ENCODE measurements at places on chromosomes 5 and 9.

GRCh38 chr5:110900829-110901228 lies 162.0 kb downstream of the SLC25A46 start:
- DNase-seq: no peak

- DNase-seq: no peak
Measured at GRCh38 chr5:12648558-12648957, 744.3 kb upstream of the CTNND2 start.

GRCh38 chr5:78293851-78294247 lies 649 bp downstream of the AP3B1 start:
- peak; percentile 2 for DNase-seq

- DNase-seq: no peak
Measured at GRCh38 chr5:73899055-73899454, 273.1 kb downstream of the ARHGEF28 start.

DNA sequence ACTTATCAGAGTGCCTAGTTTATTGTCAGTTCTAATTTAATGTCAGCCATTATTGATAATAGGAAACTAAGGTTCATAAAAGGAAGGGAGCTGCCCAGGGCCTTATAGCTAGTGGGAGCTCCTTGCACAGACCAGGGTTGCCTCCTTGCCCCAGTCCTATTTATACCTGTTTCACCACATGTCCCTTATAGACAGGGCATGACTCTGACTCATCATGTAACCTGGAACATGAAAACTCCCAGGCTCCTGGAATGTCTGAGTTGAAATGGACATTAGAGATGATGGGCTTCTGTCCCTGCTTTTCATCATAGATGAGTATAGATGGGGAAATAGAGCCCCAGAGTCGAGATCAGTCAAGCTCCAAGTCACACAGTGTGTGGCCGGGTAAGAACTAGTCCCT lies 21.1 kb downstream of the FAT2 start:
- no peak for DNase-seq

DNA sequence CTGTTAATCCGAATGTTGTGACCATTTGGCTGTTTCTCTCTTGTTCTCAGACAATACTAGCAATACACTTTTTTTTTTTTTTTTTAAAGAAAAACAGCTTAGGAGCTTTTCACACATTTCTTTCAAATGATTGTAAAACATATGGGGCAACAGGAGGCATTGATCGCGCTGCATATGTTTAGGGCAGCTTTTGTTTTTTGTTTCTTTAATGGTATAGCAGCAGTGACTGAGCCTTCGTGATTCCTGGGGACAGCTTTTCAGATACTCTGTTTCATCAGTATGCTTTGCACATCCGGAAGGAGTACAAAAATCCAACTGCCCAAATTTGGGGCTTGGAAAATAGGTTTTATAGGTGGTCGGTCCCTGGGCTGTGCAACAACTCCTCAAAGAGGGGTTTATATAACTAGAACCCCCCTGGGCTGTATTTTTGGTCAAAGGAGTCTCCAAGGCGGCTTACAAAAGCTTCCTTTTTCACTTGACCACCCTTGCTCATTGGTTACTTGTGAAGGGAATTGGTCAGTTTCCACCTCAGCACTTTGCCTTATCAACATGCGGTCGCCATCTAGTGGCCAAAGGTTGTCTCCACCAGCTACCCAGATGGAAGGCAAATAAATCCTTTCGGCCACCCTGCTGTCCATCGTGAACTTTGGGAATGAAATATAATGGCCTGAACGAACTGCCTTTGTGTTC lies 91.8 kb downstream of the PDE6A start:
- DNase-seq: peak; percentile 47

DNA sequence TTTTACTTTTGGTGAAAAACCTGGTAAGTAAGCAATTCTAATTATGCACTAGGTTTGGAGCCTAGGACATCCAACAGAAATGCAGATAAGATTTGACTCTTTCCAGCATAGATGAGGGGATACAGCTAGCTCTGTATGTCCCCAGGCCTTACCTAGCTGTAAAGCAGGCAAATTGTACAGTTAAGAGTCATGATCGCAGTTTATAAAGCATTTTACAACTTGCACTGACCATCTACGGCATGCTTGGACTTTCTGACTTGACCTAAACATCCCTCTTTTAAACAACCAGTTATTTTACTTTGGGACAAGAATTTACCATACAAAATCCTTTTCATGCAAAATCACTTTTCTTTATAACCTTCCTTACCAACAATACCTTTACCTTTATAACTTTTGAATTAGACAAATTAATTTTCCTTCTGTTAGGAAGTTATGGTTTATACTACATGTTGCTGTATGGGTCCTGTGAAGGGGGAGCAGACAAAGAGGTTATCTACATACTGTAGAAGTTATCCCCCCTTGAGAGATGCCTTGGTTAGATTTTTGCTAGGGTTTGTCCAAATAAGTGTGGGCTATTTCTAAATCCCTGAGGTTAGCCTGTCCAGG lies 36.8 kb downstream of the FGD3 start:
- no peak for DNase-seq

GRCh38 chr9:123749580-123750202 lies 180.2 kb downstream of the DENND1A start:
- no peak for DNase-seq

GRCh38 chr9:119998614-119999013 lies 581.4 kb downstream of the CDK5RAP2 start:
- DNase-seq: no peak

- DNase-seq: no peak
Measured at GRCh38 chr9:136110082-136111061, 8.3 kb downstream of the TMEM250 start.

DNA sequence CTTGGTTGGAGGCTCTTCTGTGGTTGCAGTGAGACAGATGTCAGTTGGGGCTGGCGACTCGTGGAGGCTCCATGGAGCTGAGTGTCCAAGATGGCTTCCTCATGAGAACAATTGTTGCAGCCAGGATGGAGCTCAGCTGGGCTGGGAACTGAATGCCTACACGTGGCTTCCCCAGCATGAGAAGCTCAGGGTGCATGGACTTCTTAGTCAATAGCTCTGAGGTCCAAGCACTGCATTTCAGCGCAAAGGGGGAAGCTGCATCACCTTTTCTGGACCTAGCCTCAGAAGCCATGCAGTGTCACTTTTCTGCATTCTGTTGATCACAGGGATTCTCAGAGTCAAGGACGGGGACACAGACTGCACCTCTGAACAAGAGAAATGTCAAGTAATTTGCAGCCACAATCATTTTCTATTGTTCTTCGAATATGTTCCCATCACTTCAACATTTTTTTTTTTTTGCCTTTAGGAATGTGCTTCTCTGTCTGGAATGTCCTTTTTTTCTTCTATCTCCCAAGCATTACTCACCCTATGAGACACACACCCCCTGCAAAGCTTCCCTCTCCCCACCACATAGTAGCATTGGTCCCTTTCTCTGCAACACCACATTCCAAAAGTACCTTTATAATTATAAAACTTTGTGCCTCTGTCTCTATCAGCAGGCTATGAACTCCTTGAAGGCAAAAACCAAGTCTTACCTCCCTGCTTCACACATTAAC lies 57.5 kb upstream of the STK32A start:
- no peak for DNase-seq

- DNase-seq: no peak
Measured at GRCh38 chr5:104998169-104998568, 1435.6 kb upstream of the NUDT12 start.

GRCh38 chr5:76234665-76235064 lies 151.5 kb downstream of the SV2C start:
- no peak for DNase-seq

DNA sequence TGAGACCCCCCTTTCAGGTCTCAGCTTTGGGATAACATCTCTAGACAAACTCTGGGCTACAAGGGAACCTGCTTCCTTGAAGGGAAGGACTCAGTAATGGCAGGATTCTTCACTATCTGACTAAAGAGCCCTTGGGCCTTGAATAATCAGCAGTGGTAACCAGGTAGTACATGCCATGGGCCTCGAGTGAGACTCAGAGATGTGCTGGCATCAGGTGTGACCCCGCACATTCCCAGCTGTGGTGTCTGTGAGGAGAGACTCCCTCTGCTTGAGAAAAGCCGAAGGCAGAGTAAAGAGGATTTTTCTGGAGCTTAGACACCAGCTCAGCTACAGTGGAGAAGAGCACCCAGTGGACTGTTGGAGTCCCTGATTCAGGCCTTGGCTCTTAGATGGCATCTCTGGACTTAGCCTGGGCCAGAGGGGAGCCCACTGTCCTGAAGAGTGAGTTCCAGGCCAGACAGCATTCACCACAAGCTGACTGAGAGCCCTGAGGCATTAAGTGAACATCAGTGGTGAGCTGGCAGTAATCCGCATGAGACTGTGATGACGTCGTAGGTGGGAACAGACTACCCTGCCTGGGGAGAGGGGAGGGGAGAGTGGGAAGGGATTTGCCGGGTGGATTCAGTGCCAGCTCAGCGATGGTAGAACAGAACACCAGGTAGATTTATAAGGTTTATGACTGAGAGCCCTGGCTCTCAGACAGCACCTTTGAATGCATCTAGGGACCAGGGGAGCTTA lies 5.3 kb upstream of the ZNF782 start:
- DNase-seq: no peak

GRCh38 chr9:88990729-88991065 lies 571 bp upstream of the S1PR3 start:
- DNase-seq: no peak

DNA sequence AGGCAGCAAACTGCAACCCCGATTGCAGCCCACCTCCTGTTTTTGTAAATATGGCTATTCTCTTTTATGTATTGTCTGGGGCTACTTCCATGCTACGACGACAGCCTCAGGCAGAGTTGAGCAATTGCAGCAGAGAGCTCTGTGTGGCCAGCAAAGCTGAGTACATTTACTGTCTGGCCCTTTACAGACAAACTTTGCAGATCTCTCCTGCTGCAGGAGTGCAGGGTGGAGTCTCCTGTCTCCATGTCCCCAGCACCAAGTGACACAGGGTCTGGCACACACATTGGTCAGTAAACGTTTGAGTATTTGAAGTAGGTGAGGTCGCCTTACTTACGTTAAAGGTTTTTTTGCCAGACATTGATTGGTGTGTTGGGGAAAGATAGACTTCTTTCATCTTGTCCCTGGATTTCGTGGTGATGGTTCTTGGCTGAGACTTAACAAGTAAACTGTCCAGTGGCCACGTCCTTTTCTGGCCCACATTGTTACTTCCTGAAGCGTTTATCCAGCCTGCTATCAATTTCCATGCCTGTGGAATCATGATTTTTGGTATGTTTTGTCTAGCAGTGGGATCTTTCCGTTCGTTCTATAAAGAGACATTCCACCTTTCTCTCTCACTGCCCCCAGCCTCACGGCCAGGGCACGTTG lies 27.2 kb downstream of the PRRC2B start:
- no peak for DNase-seq

DNA sequence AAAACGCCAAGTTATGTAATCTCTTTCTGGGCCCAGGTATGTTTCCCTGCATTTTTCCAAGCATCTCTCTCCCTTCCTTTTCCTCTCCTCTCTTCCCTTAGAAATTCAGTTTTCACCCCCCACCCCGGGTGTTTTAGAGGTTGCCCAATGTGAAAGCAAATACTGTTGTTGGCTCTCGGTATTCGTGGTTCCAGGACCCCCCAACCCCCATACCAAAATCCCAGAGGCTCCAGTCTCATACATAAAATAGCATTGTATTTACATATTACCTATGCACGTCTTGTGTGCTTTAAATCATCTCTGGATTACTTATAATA lies 48.8 kb downstream of the ACER2 start:
- DNase-seq: no peak

- DNase-seq: no peak
Measured at GRCh38 chr5:65198456-65199120, 283.1 kb downstream of the ADAMTS6 start.

DNA sequence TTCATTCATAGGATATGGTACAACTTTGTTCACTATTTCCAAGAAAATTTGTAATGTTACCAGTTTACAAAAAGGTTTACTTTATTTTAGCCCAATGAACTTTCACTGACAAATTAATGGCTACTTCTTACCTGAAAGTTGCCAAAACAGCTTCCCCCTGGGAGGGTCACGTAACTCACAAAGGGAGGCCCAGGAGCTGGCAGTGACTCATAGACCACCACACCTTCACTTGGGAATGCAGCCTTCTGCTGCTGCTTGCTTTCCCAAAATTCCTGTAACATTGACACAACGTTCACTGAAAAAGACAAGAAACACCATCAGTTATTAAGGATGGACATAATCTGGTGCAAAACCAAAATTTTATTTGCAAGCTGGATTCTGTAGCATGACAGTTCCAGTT lies 18.1 kb downstream of the LIX1 start:
- no peak for DNase-seq

DNA sequence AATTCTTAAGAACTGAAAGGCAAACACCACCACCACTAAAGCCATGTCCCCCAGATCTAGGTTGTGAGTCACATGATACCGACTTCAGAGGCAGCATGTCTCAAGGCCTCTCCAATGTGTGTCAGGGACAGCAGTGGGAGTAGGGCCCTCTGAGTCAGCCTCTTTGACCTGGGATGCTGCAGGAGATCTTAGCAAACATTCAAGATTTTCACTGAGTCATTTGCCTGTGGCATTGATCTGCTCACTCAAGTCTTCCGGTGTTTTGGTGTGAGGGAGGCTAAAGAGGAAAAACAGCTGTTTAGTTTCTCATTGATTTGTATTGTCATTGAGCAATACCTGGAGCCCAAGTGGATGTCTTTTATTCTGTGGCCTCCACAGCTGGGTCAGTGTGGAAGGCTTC lies 36.1 kb downstream of the TMC1 start:
- DNase-seq: peak; percentile 42
